CD4-positive, alpha-beta T cell (primary cell): ENCODE measurements at places on chromosomes 1 and 21.

DNA sequence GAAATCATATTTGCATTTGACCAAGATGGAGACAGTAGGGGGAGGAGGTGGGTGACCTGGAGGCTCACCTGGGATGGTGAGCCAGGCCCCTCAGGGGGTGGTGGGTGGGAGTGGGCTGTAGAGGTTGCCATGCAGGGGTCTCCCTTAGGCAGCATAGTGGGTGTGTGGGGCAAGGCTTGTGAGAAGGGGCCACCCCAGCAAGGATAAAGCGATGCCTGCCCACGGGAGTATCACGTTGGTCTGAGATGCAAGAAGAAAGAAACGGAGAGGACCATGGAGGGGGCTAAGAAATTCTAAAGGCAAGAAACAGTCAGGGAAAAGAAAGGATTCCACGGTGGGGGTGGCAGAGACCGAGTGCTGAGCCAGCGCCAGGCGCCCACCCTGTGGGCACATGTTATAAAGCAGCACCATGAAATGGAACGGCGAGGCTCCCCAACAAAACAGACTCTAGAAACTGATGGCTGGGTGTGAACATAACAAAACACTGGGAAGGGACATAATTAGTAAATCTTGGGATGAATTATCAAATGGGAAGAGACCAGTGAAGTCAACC lies 11.7 kb upstream of the C2CD2 start:
- no peak for DNase-seq

DNA sequence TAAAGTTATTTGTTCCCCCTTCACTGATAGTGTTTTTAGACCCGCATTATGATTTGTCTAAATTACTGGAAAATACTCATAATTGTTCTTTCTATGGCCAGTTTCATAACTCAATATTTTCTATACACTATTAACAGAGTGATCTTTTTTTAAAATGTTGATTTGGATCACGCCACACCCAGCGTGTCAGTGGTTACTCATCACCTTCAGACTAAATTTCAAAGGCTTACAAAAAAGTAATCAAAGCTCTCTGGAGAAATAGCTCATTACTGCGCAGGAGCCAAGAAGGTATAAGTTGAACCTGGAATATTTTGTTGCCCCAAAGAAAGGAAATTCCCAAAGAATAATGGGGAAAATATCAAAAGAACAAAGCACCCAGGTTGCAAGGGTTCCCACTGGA lies 104.9 kb downstream of the EVI5 start:
- no peak for DNase-seq

GRCh38 chr1:53738205-53739108 lies 507 bp downstream of the GLIS1 start:
- DNase-seq, result no peak

DNA sequence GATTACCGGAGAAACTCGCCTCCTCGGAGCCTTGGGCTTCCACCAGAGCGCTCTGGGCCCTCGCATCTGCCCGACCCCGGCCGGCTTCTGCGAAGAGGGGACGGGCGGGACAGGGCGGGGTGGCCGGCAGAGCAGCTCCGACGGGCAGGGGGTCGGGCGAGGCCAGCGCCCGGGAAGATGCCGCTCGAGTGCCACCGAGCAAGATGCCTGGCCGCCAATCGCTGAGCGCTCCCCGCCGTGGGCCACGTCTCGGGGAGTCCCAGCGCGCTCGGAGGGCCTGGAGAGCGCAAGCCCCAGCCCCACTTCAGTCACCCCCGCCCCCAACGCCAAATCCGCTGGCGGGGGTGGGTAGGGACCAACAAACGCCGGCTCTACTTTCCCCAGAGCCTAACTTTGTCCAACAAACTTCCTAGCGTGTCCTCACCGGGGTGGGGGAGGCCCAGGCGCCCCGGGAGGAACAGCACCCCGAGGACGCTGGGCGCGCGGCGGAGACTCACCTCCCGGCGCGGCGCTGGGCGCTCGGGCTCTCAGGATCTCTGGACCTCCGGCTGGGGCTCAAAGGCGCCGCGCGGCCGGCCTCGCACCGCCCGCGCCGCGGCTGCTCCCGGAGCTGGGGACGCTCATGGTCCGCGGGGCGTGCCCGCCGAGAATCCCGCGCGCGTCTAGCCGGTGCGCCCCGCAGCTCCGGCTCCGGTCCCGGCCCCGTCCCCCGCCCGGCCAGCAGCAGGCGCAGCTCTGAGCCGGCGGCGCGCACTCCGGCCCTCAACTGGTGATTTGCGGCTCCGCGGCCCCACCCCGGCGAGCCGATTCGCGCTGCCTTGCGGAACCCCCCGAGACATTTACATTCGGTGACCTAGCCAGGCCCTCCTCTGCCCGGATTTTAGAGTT lies at the start of gene BCAR3:
TSS of gene BCAR3 (minus strand) at position 737 of the 888 bp plus-strand sequence. CDS start 6,907 bp downstream, outside the sequence.
- DNase-seq, result no peak

DNA sequence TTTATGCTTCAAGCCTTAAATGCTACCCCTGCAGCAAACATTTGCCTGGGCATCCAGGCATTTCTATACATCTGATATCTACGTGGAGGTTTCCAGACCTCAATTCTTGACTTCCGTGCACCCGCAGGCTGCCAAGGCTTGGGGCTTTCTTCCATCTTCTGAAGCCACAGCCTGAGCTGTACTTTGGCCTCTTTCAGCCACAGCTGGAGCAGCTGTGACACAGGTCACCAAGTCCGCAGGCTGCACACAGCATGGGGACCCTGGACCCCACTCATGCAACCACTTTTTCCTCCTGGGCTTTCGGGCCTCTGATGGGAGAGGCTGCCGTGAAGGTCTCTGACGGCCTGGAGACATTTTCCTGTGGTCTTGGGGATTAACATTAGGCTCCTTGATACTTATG lies 5.4 kb upstream of the HAO2 start:
- no peak for DNase-seq

DNA sequence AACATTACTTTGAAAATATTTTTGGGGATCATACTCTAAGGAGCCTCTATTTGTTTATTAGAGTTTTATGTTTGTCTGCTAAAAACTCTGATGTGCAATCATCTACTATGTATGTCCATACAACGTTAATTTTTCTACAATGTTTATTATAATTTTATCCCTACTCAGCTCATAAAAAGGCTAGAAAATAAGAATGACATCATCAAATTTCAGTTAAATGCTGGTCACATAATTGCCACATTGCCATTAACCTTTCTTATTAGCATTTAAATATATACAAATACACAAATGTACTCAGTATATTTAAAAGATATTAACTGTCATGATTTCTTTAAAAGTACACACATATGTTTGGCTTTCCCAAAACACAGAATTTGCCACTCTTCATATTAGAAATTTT lies 191.6 kb downstream of the BRINP3 start:
- DNase-seq, result no peak

DNA sequence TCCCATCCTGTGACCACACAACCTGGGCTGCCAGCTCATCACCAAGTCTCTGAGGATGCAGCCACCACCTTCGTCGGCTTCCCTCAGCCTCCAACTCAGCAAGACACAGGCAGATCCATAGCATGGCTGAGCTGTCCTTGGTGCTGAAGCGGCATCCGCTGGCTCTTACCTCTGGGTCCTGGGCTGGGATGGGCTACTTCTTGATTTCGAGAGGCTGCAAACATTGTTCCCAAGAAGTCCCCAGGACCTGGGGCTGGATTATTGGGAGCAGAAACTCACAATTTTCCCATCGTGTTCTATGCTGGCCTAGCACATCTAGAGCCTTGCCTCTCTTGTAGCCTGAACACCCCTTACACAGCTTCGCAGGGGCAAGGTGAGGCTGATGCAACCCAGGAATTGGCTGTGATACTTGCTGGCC lies 24.9 kb upstream of the C1QA start:
- no peak for DNase-seq

- DNase-seq, result no peak
Measured at GRCh38 chr21:45510466-45510955, 31.7 kb downstream of the SLC19A1 start.

GRCh38 chr1:54391450-54392209 lies 14.6 kb downstream of the SSBP3 start:
- no peak for DNase-seq

DNA sequence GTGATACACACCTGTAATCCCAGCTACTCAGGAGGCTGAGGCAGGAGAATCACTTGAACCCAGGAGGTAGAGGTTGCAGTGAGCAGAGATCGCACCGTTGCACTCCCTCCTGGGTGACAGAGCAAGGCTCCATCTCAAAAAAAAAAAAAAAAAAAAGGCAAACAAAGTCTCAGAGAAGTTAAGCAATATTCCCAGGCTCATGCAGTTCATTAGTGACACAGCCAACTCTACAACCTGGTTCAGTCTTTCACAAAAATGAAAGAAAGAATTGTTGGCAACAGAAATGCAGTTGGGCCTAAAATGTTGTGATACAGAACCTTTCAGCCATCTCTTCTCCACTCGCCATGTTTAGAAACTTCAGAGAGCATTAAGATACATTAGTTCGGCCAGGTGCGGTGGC lies 242.1 kb downstream of the LTN1 start:
- DNase-seq, result no peak

- DNase-seq, result no peak
Measured at GRCh38 chr1:204468766-204469302, 25.8 kb downstream of the PIK3C2B start.

DNA sequence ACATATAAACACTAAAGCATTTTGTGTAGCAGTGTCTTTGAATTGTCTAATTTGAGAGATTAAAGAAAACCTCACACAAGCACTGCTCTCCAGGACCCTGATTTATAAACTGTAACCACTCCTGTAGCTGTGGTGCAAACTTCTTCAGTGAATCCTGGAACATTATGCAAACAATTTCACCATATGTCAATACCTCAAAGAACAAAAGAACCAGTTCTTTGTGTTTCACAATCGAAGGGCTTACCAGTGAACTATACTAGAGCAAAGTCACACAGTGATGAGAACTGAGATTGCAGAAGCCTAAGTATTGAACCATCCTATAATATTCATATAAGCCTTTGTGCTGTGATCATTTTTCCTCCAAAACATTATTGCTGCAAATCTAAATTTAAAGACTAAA lies 21.5 kb downstream of the DPH5 start:
- peak; percentile 14 for DNase-seq

GRCh38 chr21:42156690-42157605 lies 62.0 kb upstream of the ABCG1 start:
- DNase-seq, result peak; percentile 25

GRCh38 chr1:93244298-93245069 lies 64.0 kb downstream of the CCDC18 start:
- DNase-seq, result no peak

DNA sequence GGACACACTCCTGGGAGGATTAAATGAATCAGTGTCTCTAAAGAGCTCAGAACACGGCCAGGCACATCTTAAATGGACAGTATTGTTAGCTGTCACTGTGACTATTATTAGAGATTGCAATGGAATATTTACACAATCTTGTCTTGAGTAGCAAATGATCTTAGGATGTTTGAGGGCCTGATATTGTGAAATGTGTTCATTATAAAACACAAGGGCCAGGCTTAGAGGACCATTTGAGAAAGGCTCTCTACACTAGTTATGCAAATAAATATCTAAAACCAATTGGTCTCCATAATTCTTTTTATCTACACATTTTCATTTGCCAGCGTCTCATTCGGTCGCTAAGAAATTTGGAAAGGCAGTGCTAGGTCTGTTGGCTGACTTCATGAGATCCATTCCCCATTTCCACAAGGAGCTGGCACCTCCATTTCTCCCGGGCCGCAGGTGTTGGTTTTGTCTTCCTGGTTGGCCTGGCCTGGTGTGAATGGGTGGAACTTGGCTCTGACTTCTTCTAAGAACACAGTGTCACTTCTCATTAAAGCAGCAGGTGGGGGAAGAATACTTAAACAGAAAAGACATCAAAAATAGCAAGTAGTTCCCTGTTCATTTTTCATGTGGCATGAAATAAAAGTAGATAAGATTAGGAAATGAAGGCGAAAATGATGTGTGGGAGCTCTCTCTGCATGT lies 56.0 kb upstream of the PLXNA2 start:
- DNase-seq, result no peak

GRCh38 chr1:160256396-160257046 lies 5.8 kb downstream of the DCAF8 start:
- no peak for DNase-seq

- no peak for DNase-seq
Measured at GRCh38 chr1:67214420-67215174, 48.3 kb downstream of the IL23R start.

- DNase-seq, result no peak
Measured at GRCh38 chr1:3795453-3796214, 664 bp downstream of the LRRC47 start.

DNA sequence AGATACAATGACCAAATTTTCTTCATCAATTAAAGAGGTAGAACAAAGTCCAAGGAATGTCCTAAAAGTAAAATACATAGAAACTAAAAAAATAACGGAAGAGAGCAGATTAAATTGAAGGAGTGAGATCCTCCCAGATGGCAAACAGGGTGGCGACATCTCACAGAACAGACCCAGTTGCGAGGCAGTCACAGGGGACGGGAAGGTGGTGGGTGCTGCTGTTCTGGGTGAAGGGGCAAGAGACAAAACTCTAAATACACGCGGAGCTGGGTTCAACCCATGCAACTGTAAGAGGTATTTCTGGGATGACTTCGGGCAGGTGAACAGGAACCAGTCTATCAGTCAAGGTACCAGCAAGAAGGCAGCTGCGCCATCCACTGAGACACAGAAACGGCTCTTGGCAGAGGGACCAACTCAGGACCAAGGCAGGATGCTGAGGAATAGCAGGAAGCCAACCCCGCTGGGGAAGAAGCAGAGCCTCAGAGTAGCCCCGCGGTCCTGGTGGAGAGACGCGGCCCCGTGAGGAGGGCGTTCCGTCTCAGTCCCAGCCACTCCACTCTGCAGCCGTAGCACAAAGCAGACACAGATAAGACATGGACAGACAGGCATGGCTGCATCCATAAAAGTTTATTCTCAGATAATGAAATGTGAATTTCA lies 32.2 kb downstream of the WDR4 start:
- no peak for DNase-seq

DNA sequence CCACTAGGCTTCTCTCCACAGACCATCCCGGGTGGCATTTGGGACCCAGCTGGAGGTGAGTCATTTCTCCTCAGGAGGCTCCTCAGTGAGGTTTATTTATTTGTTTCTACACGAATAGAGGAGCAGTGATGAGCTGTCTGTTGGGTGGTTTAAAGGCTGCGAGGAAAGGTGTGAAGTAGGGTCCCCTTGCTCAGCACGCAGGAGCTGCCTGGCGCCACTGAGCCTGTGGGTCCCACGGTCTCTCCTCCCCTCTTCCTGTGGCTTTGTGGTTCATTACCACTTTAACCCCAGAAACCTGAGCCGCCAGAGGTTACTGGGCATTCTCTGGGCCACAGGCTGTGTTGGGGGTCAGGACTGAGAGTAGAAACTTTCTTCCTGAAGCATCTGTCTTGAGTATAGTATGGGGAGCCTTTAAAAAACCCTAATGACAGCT lies 39.9 kb downstream of the IL6R start:
- no peak for DNase-seq
